ENCODE measurements at places on chromosomes 4 and X. TPM values are rescaled to one million over a fixed set of nuclear protein-coding genes. Genes with fewer than 3 reads are reported as not detected.
A peak's percentile ranks its signal among the peaks of the same experiment; 100 is the strongest.

DNA sequence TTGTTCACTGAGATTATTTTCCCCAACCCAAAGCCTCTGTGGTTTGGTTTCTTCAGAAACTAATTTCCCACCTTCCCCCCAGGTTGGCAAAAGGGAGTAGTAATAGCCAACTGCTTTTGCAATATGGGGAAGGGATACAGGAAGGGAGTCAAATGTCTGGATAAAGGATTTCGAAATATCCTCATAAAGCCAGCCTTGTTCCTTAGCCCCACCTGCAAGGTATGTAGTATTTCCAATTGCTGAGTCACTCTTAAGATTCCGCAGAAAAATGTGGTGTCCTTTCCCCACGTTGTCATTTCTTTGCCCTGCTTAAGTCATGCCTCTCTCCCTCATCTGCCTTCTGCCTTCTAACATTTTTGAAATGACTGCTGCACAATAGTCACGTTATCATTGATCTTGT, 138.8 kb upstream of the DCAF8L1 start:
- DNase-seq, result no peak
- no peaks in the 10 kb centered on the region for H3K36me3 ChIP-seq
- H3K4me1 ChIP-seq, result no peaks in the 10 kb centered on the region
- no peak overlapping the region for H3K27ac ChIP-seq

- H3K36me3 ChIP-seq, result no peaks in the 10 kb centered on the region
- H3K4me1 ChIP-seq, result no peaks in the 10 kb centered on the region
- H3K4me3 ChIP-seq, result no peak overlapping the region
- H3K27me3 ChIP-seq, result no peaks in the 10 kb centered on the region
Observed at GRCh38 chr4:128615197-128615596, 194.3 kb upstream of the JADE1 start.

GRCh38 chrX:20481632-20482031, 214.9 kb upstream of the RPS6KA3 start:
- H3K27me3 ChIP-seq, result peaks cover 14% of the 10 kb centered on the region
- DNase-seq, result no peak
- H3K27ac ChIP-seq, result no peak overlapping the region
- H3K36me3 ChIP-seq, result no peaks in the 10 kb centered on the region
- no peaks in the 10 kb centered on the region for H3K4me1 ChIP-seq

GRCh38 chrX:35682476-35682875, 115.7 kb upstream of the MAGEB16 start:
- H3K36me3 ChIP-seq, result no peaks in the 10 kb centered on the region
- no peak overlapping the region for H3K4me3 ChIP-seq
- DNase-seq, result no peak
- no peak overlapping the region for H3K27ac ChIP-seq

DNA sequence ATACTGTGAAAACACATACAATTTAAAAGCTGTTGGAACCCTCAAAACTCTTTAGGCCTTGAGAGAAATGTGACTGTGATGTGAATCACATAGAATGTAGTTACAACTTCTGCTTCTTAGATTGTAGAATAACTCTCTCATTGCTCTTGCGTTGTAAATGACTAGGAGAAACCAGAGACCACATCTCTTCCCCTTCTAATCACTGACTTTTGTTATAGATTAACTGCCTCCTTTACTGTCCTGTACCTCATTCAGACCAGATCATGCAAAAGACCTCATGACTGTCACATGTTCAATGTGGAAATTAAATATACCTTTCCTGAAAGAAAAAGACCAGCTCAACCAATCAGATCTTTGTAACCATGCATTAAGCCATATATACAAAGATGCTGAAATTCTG, 43.2 kb upstream of the NEIL3 start:
- no peaks in the 10 kb centered on the region for H3K4me1 ChIP-seq
- no peak for DNase-seq
- H3K4me3 ChIP-seq, result no peak overlapping the region
- no peak overlapping the region for H3K27ac ChIP-seq

GRCh38 chr4:122783301-122784215, 43.1 kb upstream of the FGF2 start:
- H3K36me3 ChIP-seq, result no peaks in the 10 kb centered on the region
- no peaks in the 10 kb centered on the region for H3K27me3 ChIP-seq
- peak overlapping the region; percentile 30 for H3K27ac ChIP-seq
- no peaks in the 10 kb centered on the region for H3K4me1 ChIP-seq
- DNase-seq, result peak; percentile 17

DNA sequence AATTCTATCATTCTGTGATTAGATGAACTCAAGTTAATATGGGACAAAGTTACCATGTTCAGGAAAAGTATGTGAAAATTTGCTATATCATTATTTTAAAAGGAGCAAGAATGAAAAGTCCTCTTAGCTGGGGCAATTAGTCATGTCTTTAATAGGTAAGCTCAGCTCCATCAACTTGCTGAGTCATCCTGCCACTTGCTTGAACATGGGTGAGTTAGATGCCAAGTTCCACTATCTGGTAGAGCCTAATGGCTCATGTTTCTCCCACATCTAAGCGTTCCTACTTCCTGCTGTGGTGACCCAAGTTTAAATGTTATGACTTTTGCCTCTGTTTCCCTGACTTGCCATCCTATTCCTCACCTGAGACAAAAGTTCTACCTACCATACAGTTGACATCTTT, 276.8 kb downstream of the ZNF674 start:
- peaks cover 8% of the 10 kb centered on the region for H3K27me3 ChIP-seq
- no peak overlapping the region for H3K4me3 ChIP-seq
- H3K4me1 ChIP-seq, result no peaks in the 10 kb centered on the region
- no peak overlapping the region for H3K27ac ChIP-seq
- DNase-seq, result peak; percentile 1
- no peaks in the 10 kb centered on the region for H3K36me3 ChIP-seq

- no peak for DNase-seq
- H3K27me3 ChIP-seq, result no peaks in the 10 kb centered on the region
- no peaks in the 10 kb centered on the region for H3K4me1 ChIP-seq
- H3K27ac ChIP-seq, result no peak overlapping the region
- H3K4me3 ChIP-seq, result no peak overlapping the region
Observed at GRCh38 chr4:80900908-80901307, 129.6 kb upstream of the BMP3 start.

DNA sequence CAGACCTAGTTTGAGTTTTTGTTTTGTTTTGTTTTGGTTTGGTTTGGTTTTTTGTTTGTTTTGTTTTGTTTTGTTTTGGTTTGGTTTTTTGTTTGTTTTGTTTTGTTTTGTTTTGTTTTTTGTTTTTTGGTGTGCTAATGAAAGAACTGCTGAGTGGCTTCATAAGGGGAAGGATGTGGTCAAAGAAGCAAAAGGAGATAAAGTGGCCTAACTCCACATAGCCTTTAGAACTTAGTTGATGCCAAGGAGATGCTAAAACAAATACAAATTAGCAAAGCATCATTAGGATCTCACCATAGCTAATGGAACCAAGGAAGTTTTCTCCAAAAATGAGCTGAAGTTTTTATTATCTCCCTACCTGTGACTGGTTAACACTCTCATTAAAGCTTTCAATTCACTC, 44.6 kb upstream of the TMEM164 start:
- H3K4me1 ChIP-seq, result no peaks in the 10 kb centered on the region
- peaks cover 18% of the 10 kb centered on the region for H3K27me3 ChIP-seq
- H3K36me3 ChIP-seq, result no peaks in the 10 kb centered on the region
- H3K27ac ChIP-seq, result no peak overlapping the region
- H3K4me3 ChIP-seq, result no peak overlapping the region
- no peak for DNase-seq

The PNPLA4 gene
- 46.6 TPM for total RNA-seq

The ZNF711 gene
- total RNA-seq, result 33.3 TPM

All from adrenal gland (tissue), 19 donors.